AG09309 (cell line): ENCODE measurements at places on chromosomes 3 and 15.

- DNase-seq = no peak
These were observed 275.5 kb downstream of the GAP43 start for GRCh38 chr3:115898656-115899410.

- DNase-seq = no peak
These were observed 483.7 kb upstream of the SGO1 start for GRCh38 chr3:20669675-20670074.

GRCh38 chr15:56425976-56426375 lies 39.0 kb downstream of the MNS1 start:
- no peak for DNase-seq

DNA sequence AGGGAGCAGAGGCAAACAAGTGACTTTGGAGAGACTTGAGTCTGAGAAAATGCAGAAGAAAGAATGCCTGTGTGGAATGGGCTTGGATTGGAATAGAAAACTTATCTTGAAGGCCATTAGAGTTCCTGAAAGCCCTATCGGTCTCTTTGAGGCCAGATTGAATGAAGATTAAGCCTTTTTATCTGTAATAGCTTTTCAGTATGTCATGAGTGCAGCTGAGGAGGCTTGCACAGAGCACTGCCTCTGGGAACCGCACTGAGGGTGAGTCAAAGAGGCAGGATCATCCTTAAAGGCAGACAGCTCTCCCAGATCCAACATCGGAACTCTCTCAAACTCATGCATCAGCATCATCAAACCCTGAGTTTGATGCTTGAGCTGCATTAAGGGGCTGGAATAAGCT lies 515.2 kb downstream of the NTRK3 start:
- DNase-seq = no peak

DNA sequence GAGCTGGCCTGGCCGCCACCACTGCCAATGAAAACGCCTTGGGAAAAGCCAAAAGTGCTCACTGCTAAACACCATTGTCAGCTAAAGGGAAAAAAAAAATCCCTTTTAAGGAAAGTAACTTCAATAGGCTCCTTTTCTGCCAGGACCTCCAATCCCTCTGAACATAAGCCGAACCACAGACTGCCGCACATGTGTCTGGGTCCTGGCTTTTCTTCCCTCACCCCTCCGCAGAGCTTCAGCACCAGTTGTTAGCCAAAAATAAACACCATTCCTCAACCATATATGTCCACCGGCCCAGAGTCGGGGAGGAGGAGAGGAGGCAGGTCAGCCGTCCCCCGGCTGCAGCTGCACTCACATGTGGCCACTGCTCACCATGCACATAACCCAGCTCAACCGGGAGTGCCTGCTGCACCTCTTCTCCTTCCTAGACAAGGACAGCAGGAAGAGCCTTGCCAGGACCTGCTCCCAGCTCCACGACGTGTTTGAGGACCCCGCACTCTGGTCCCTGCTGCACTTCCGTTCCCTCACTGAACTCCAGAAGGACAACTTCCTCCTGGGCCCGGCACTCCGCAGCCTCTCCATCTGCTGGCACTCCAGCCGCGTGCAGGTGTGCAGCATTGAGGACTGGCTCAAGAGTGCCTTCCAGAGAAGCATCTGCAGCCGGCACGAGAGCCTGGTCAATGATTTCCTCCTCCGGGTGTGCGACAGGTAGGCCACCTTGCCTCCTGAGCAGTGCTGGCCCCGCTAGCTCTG lies at the start of gene FBXL22:
FBXL22 (plus strand) TSS at position 350 of the 753 bp plus-strand sequence; CDS start at position 356, 6 bp downstream.
- DNase-seq = no peak

- peak; percentile 52 for DNase-seq
These were observed 36.0 kb downstream of the TM2D3 start for GRCh38 chr15:101615986-101616848.

GRCh38 chr3:14146381-14147065 lies 21.7 kb downstream of the TMEM43 start:
- DNase-seq = no peak

DNA sequence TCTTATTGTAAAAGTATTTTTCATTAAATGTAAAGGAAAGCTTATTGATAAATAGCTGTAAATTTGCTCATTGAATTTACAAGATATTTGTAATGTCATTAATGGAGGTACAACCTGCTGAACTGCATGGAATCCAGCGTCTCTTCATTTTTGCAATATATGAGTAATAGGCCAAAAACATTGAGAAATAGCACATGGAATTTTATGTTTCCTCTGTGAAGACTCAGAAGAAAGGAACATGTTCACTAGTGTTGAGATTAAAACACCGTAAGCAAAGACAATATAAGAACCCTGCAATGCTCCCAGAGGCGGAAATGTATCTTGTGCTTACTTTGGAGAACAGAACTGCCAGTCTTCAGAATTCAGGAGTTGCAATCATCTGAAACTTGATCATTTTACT lies 167.6 kb downstream of the ALDH1A2 start:
- no peak for DNase-seq

GRCh38 chr3:71763426-71763825 lies 9.8 kb downstream of the GPR27 start:
- DNase-seq = no peak

GRCh38 chr15:90885432-90886290 lies 1.4 kb downstream of the FES start:
- DNase-seq = no peak

- DNase-seq = no peak
These were observed 3.7 kb upstream of the NR1I2 start for GRCh38 chr3:119778176-119778575.

DNA sequence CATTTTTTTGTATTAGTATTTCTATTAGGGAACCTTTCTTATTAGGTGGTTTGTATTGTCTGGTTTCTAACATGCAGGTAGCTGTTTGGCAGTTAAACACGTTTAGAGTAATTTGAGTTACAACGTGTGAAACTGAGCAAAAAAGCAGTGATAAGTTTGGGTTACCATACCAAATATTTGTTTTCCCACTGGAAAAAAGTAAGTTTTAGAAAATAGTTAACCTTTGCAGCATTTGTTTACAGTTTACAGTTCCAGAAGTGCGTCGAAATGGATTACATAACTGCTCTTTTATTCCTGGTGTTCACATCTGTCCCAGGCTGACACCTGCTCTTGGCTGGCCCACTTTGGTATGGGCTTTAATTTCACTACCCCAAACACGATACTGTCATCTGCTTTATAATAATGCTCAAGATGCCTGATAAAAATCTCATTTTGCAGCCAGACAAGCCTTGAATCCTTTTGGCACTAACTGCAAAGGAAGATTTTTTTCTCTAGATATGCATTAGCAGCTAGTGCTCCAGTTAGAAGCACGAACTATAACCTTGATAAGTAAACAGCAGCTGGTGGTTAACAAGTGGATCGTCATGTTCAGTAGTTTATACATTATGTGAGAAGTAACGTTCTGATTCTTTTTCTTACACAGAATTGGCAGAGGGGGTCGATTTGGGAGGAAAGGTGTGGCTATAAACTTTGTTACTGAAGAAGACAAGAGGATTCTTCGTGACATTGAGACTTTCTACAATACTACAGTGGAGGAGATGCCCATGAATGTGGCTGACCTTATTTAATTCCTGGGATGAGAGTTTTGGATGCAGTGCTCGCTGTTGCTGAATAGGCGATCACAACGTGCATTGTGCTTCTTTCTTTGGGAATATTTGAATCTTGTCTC lies 5.3 kb downstream of the EIF4A2 start:
- DNase-seq = no peak

- DNase-seq = no peak
These were observed 1.1 kb upstream of the VIPR1 start for GRCh38 chr3:42501321-42501680.

DNA sequence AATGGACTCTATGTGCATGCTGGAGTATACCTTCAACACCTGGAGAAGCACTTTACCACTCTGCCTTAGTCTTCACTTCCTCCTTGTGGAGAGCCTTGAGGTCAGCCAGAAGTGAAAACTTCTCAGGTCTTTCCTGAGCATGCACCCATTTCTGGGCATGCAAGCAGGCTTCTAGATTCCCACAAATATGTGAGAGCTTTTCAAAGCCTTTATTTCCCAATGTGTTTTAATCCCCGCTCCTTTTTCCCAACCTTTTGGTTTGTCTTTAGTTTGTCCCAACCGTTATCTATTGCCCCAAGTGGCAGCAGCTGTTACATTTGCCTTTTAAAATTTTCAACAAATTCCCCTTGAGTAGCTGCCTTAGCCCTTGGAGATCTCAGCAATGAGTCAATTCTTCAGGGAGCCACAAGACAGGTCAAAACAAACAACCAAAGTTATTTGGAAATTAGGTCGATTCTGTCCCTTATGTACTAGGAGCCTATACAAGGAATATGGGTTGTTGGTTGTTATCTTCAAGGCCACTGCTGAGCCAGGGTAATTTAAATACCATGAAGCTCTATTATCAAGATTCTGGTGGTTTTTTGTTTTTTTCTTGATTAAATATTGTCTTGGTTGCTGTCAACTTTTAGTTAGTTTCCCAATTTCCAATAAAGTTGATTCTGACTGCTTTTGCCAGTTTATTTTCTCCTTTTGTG lies 44.4 kb downstream of the LSM3 start:
- no peak for DNase-seq

DNA sequence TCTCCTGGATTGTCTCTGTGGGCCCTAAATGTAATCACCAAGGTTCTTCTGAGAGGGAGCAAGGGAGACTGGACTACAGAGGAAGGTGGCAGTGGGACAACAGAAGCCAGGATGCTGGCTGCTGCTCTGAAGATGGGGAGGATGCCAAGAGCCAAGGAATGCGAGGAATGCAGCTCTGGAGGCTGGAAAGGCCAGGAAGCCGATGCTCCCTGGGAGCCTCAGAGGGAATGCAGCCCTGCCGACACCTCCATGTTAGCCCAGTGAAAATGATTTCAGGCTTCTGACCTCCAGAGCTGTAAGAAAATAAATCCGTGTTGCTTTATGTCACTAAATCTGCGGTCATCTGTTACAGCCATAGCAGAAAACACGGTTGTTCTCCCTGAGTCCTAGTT lies 44.1 kb downstream of the UMPS start:
- DNase-seq = no peak

DNA sequence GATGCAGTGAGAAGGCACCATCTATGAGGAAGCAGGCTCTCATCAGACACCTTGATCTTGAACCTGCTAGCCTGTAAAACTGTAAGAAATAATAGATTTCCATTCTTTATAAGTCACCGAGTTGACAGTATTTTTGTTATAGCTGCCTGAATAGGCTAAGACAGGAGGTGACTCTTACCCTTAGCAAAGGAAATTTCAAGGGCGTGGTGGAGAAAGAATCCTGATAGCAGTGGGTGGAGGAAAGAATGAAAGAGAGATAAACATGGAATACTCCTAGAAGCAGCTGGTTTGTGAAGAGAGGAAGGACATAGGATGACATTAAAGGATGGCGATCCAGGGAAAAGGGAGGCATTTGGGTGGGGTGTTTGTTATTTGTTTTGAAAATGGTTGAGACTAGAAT lies 41.4 kb downstream of the SIDT1 start:
- DNase-seq = no peak

DNA sequence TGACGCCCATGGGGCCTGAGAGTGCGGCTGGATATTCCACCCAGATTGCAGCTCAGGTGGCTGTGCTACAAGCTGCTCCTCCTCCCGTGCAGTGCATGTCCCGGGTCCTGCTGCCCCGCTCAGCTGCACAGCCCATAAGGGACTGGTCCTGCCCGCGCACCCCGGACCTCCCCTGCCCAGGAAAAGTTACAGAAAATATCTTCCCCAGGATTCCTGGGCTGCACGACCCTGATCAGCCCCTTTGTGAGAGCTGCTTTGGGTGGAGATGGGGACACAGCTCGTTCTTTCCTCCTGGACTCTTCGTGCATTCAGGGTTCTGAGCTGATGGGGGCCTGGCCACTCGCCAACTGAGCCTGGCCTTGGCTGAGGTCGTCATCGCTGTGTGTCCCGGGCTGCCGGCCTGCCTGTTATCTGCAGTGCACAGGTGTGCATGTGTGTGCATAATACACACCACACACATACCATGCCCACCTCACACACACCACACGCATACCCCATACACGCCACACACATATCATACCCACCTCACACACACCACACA lies 28.8 kb downstream of the APBA2 start:
- DNase-seq = no peak

DNA sequence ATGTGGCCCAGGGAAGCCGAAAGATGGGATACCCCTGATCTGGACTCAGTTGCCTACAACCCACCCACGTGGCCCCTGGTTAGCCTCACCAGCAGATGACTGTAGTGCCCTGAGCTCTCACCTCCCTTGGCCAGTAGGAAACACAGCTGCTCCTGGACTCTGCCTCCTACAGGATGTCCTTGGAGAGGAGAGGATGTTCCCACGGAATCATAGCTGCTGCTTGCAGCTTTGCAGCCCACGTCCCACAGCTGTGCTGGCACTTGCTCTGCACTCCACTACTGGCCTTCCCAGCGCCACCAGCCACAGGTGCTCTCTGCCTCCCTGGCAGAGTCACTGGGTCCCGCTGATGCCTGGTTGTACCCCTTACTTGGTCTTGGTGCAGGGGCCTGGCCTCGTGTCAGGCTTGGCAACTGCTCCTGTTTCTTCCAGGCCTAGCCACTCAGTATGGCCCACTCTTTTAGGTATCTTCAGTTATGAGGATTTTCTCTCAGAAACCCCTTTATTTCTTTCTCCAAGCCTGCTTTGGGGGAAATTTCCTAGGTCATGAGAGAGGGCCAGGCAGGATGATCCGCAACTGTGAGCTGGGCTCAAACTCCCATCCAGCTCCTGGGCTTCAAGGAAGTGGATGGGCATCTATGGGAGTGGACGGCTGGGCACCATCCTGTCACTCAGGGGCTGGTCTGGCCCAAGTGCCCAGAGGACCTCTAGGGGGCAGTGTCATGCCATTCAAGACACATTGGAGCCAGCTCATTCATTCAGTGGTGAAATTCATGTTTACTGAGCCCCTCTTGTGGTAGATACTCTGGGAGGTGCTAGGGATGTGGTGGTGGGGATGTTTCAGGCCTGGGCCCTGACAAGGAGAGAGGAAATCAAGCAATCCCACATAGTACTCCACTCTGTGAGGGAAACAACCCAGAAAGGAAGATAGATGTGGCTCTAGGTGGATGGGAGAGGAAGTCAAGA lies 16.2 kb upstream of the VILL start:
- DNase-seq = no peak

- DNase-seq = no peak
These were observed 1.4 kb upstream of the AP4E1 start for GRCh38 chr15:50906954-50907600.

- DNase-seq = peak; percentile 37
These were observed 210.9 kb upstream of the KCNMB2 start for GRCh38 chr3:178325330-178325729.

- no peak for DNase-seq
These were observed 477.7 kb downstream of the ZBBX start for GRCh38 chr3:166902374-166902773.

GRCh38 chr15:63522225-63522578 lies 17.8 kb downstream of the USP3 start:
- no peak for DNase-seq

DNA sequence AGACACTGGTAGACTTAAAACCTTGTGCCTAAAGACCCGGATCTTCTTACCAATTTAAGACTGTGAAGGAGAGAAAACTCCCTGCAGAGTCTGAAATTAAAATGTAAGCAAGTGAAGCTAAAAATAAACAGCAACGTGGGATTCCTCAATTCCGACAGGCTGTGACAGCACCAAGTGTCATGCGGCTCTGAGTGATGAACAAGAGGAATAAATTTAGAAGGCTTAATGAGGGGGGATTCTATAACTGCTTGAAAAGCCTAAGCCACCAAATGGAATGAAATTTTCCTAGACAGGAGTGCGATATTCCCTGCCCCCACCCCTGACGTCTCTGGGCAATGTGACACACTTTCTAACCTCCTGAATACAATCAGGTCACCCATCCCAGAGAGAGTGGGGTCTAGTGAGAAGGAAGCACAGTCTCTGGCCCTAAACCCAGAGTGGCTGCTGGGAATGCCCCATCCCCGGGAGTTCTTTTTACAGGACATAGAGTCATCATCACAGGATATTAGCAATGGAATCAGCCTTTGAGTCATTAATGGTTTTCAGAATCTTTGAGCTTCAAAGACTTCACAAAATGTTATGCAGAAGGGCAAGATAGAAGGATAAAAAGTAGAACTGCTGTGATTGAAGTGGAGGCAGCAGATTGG lies 114.3 kb downstream of the EDEM1 start:
- no peak for DNase-seq
